ENCODE measurements at places on chromosomes 16 and 17. TPM values are rescaled to one million over a fixed set of nuclear protein-coding genes. Genes with fewer than 3 reads are reported as not detected.

CDYL2 gene
- total RNA-seq, result 10.3 TPM

SLC13A2 gene
- not detected for total RNA-seq

KRT23 gene
- 0.55 TPM for total RNA-seq

AKAP10 gene
- 26.7 TPM for total RNA-seq

CDRT15 gene
- not detected for total RNA-seq

RECQL5 gene
- total RNA-seq, result 23.4 TPM

HLF gene
- total RNA-seq, result 0.33 TPM

NOMO2 gene
- total RNA-seq, result 121 TPM

PLEKHG4 gene
- 21.5 TPM for total RNA-seq

KCNJ18 gene
- total RNA-seq, result not detected

CCDC154 gene
- total RNA-seq, result 0.22 TPM

GNGT2 gene
- total RNA-seq, result not detected

KRTAP4-3 gene
- total RNA-seq, result not detected

ZNF668 gene
- total RNA-seq, result 14.1 TPM

SSH2 gene
- total RNA-seq, result 5.7 TPM
